ENCODE measurements at places on chromosomes 7 and 10.

DNA sequence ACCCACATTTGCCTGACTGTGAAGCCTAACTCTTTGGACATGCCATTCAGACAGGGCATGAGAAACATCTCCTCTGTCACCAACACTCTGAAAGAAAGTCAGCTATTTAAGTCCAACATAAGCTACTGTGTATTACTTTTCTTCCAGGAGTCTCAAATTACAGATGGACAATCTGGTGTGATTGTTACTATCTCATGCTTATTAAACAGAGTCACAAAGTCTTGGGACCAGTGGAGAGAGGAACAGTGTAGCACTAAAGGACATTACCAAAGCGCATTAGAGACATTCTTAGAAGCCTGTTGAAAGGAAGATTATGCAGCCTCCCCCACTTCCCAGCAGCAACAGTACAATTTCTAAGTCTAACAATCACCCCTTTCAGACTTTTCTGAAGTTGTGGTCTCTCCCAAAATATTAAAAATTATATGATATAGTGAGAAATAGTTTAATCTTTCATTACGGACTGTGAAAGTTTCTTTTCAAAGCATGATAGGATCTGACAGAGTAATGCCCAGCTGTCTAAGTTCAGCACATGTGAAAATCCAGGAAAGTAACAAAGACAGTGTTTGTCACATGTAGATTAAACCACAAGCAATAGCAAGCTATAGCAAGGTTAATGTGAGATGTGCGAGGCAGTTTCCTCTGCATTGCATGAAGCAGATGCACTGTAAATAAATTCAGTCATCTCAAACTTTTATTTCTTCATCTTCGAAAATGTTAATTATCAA, 280.9 kb upstream of the FZD8 start:
- DNase-seq, result no peak

DNA sequence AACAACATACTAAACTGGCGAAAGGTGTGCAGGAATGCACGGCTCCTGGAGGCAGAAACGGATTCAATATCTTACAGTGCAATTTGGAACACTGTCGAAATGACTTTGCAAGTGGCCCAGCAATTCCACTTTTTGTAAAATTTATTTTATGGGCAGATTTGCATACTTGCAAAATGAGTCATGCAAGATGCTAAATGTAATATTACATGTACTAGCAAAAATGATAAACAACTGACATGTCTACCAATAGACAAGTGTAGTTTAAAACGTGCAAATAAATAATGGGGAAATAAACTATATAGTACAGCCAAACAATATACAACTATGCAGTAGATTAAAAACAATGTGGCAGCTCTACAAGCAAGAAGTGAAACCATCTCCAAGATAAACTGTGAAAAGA, 97.7 kb downstream of the ARHGAP12 start:
- DNase-seq, result no peak

DNA sequence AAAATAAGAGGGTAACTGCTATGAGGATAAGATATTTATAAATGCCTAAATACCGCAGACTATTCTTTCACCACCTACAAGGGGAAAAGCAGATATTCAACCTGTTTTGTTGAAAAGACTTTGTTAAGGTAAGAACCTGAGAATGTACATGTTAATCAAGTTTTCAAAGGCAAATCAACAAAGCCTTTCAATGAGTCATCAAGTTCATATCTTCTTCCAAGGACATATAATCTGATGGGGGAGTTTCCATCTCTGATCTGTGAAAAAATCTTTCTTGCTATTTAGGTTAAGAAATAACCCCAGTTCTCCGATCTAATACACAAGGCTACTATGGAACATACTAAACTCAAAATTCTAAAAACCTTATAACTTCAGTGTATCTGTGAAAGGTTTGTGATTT, 40.0 kb upstream of the ANLN start:
- DNase-seq, result no peak

- peak; percentile 53 for DNase-seq
Observed at GRCh38 chr10:17238445-17239291, 10.6 kb downstream of the VIM start.

DNA sequence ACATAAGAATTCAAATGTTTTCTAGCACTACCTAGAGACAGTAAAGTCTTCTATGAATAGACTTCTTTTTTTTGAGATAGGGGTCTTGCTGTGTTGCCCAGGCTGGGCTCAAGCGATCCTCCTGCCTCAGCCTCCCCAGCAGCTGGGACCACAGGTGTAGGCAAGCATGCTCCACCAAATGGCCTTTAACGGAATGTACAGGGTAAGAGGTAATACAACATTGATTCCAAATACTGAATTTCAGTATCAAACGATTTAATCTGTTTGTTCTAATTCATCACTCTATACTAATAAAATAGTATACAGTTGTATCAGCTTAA, 55.8 kb upstream of the NCAPG2 start:
- no peak for DNase-seq

DNA sequence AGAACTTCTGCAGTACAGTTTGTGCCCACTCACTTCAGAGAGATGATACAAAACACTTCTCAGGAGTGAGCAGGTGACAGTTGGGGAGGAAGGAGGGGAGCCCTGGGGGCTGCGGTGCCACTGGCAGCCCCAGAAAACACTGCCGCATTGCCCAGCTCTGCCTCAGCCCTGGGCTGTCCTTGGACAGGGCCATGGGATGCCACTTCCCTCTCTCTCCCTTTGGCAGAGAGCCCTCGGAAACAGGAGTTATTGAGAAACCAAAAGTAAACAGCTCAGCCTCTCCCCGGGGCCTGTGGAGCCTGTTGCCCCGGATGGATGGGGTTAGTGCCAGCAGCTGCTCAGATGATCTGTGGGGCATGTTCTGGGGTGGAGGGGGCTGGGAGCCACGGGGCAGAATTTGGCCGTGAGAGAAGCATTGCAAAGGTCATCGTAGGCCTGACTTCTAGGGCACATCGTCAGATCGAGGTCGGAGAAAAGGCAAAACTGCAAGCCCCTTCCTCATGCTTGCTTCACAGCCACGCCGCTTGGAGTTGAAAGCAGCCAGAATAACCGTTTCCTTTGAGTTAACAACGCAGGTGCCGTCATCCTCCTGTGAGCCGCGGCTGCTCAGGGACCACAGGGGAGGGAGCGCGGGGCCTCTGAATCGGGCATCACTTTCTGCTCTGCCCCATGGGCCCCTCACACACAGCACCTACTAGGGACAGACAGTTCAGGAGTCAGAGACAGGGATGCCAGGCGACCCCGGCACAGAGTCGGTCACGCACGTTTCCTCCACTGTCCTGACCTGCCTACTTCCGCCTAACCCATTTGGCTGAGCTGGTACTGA, 256.4 kb downstream of the CAMK1D start:
- DNase-seq, result peak; percentile 64
